ENCODE measurements at places on chromosomes 4 and X. TPM values are rescaled to one million over a fixed set of nuclear protein-coding genes. Genes with fewer than 3 reads are reported as not detected.

MAGEC3 gene
- not detected for total RNA-seq

CT45A1 gene
- not detected for total RNA-seq

CXorf49B gene
- total RNA-seq, result not detected

TREX2 gene
- total RNA-seq, result 98.1 TPM

ACE2 gene
- 0.64 TPM for total RNA-seq

CNGA1 gene
- total RNA-seq, result 11.0 TPM

LGI2 gene
- 0.27 TPM for total RNA-seq

PDZD11 gene
- 35.3 TPM for total RNA-seq

EVC2 gene
- 15.1 TPM for total RNA-seq

OTC gene
- total RNA-seq, result not detected

SPANXB1 gene
- not detected for total RNA-seq

UGT2B11 gene
- 3.4 TPM for total RNA-seq

KLKB1 gene
- total RNA-seq, result 0.26 TPM

- no peak for DNase-seq
Observed at GRCh38 chrX:13898083-13898482, 81.2 kb upstream of the GPM6B start.

- no peak for DNase-seq
Observed at GRCh38 chr4:170497112-170497511, 407.4 kb upstream of the AADAT start.

DNA sequence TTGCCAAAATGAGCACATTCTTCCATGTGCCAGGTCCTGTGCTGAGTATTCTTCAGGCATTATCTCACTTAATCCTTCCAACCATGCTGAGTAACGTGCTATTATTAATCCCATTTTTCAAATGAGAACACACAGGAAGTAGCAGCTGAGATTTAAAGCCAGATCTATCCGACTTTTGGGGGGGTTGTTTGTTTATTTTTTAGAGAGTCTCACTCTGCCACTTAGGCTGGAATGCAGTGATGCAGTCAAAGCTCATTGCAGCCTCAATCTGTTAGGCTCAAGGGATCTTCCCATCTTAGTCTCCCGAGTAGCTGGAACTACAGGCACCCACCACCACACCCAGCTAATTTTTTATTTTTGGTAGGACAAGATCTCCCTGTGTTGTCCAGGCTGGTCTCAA, 55.5 kb upstream of the TRIM2 start:
- DNase-seq, result no peak

GRCh38 chr4:155774033-155774432, 15.2 kb downstream of the GUCY1B1 start:
- DNase-seq, result no peak

GRCh38 chr4:121739575-121739974, 25.4 kb downstream of the SMIM43 start:
- no peak for DNase-seq

- no peak for DNase-seq
Observed at GRCh38 chr4:40934676-40935075, 184.9 kb downstream of the NSUN7 start.

GRCh38 chr4:83440899-83441298, 14.7 kb downstream of the HELQ start:
- no peak for DNase-seq

DNA sequence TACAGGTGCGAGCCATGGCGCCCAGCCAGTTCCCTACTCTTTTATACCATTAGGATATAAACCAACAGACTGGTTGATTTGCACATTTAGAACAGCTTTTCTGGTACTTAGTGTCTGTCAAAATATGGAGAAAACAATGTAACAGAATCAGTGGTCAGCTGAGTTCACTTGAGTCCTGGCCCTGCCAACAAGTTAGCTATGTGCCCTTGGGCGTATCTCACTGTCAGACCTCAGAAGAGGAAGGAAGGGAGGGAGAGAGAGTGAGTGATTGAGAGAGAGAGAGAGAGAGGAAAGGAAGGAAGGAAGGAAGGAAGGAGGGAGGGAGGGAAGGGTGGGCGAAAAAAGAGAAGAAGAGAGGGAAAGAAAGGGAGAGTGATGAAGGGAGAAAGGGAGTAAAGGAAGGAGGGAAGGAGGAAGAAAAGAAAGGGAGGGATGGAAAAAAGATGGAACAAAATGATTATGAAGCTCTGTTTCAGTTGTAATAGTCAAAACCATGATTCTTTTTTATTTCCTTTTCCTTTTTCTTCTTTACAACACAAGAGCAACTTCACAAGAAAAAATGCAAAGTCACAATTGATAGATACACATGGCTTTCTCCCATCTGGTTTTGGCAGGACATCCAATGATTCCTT, 55.7 kb upstream of the PDGFRA start:
- DNase-seq, result no peak

DNA sequence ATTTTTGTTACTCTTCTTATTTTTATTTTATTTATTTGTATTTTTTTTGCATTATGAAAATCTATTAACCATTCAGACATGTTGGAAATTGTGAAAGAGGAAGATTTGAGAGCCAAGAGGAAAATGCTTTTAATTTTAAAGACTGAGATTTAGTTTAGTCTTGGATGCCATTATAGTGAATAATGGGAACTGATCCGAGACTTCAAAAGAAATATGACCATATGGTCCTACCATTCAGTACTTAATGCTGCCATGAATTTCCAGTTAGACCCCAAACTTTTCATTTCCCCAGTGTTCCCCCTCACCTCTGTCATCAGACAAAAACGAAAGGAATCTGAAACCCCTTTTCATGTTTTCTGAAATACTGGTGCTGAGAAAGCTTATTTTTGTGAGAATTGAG, 95.5 kb downstream of the TENM3 start:
- DNase-seq, result no peak

DNA sequence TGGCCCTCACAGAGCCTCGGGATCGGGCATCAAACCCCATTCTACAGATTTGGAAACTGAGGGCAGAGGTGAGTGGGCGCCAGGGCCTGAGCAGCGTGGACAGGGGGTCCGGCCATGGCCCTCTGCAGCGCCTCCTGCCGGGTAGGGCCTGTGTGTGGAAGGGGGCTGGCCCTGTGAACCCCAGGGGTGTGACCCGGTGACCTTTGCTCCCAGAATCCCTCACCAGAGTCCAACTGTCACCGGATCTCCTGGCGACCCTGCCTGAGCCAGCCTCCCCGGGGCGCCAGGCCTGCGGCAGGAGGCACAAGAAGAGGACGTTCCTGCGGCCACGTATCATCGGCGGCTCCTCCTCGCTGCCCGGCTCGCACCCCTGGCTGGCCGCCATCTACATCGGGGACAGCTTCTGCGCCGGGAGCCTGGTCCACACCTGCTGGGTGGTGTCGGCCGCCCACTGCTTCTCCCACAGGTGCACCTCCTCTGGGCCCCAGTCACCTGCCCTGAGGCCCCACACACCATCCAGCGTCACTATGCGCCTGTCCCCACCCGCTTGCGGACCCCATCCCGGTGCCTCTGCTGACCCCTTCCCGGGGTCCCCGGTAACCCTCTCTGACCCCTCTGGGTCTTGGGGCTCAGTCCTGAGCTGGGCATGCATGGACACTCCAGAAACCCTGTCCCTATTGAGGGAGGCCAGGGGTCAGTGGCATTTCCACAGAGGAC, 4.2 kb downstream of the HGFAC start:
- no peak for DNase-seq

- DNase-seq, result no peak
Observed at GRCh38 chr4:41819621-41820020, 71.1 kb upstream of the PHOX2B start.

- no peak for DNase-seq
Observed at GRCh38 chrX:50971395-50971794, 60.9 kb downstream of the BMP15 start.

DNA sequence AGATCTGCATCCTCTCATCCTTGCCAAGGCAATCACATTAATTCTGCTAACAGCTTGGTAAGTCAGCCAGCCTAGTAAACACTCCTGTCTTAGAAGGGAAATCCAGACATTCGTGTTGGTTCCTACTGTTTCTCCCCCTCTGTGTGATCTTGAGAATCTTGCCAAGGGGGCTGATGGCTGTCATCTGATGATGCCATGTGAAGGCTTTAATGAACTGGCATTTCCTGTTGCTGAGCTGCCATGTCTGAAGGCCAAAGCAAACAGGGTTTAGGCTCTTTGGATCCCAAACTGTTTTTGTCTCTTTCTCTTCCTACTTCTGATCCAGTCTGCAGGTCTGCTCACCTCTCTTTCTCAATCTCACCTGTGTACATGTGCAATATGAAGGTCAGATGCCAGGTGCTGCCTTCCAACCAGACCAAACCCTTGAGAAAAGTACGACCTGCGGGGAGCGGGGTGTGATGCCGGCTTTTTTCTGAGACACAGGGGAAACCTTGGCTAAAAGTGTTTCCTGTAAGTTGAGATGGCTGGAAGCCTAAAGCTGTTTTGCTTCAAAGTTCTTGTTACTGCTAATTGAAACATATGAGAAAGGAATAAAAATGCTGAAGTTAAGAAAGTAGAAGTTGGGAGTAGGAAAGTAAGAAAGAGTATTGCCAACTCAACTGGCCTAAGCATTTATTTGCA, 532.9 kb downstream of the ANKRD50 start:
- no peak for DNase-seq

DNA sequence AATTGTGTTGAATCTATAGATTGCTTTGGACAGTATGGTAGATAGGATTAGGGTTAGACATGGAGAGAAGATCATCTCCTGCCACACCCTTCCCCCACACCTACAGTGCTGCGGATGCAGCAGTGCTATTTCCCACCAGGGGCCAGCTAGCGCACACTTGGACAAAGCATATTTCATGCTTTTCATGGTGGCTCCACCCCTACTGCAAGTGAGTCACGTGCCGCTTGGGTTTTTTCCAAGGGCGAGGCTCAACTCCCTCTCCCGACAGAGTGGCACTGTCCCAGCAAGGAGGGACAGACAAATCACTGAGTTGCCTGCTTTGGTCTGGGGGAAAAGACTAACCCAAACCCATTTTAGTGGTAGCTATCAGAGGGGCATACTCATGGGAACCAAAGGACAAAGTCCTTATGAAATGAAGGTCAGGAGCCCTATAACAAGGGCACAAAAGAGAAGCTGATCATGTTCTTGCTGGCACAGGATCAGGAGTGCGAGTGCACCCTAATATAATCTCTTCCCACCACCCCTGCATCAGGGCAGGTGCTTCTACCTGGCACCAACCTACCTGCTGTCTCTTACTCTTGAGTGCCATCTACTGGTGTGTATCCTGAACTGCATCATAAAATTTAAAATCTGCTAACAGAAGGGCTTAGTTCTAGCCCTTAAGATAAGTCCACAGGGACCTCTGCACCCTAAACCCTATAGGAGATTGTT, 55.1 kb upstream of the PGAM4 start:
- DNase-seq, result no peak

GRCh38 chrX:101925733-101926132, 6.1 kb downstream of the ZMAT1 start:
- no peak for DNase-seq

DNA sequence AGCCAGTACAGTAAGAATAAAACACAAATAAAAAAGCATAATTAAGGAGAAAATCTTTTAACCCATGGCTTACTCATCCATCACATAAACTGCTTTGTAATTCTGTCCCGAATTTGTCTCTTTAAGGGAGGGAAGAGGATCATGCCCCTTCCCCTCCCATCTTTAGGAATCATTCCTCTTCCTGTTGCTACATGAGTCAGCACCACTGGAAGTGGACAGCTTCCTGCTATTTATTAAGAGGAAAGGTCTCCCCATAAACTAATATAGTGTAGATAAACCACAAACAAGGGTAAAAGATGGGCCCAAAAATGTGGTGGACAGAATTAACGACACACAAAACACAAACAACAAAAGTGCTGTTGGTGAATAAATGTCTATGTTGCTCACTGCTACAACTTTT, 75.8 kb downstream of the PPP3CA start:
- no peak for DNase-seq

DNA sequence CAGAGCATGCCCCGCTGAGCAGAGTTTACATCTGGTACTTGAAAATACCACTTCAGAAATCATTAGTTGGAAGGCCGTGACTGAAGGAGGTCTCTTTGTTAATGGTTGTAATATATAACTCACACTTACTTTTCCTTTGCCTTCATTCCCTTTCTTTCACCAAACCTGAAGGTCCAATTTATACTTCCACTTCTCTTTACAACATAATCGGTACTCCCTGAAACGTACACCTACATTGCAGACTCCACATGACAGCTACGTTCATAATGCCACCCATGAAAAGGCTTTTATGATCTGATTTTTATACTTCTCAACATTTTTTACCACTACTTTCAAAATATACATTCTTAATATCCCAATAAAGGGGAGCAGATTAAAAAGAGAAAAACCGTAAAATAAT, 298.7 kb downstream of the C4orf33 start:
- DNase-seq, result no peak

DNA sequence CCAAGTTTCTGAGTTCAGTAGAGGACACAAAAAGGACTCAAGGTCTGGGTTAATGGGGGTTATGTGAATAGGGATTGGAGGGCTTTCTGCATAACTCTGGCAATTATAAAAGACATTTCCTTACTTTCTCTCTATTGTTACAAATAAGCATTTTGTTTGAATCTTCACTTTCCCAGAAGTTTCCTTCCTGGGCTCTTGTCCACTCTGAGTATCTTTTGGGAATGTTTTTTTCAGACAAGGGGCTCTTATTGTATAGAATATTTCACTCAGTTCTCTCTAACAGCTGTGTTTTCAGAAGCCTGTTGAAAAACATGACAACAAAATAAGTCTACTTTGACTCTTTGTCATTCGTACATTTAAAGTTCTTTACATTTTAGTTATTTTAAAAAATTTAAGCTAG, 57.6 kb upstream of the MAP9 start:
- no peak for DNase-seq

GRCh38 chr4:124118061-124118460, 594.5 kb downstream of the ANKRD50 start:
- no peak for DNase-seq

DNA sequence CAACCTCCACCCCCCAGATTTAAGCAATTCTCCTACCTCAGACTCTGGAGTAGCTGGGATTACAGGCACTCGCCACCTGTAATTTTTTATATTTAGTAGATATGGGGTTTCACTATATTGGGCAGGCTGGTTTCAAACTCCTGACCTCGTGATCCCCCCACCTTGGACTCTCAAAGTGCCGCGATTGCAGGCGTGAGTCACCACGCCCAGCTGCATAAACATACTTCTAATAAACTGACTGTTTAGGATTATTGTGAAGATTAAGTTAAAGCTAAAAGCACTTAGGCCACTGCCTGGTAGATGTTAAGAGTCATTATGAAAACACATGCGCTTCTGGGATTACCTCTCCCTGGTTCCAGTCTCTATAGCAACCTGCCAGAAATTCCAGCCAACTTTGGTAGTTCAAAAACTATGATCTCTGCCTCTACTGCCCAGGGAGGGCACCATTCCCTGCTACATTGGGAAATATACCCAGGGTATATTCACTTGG, 30.2 kb upstream of the GRIA3 start:
- DNase-seq, result no peak

GRCh38 chrX:95860127-95860526, 824.5 kb upstream of the DIAPH2 start:
- DNase-seq, result no peak

Measured in lower leg skin (tissue), 4 donors.